HFFc6 (cell line): ENCODE measurements at places on chromosomes 12 and 14. TPM values are rescaled to one million over a fixed set of nuclear protein-coding genes. Genes with fewer than 3 reads are reported as not detected.

DNA sequence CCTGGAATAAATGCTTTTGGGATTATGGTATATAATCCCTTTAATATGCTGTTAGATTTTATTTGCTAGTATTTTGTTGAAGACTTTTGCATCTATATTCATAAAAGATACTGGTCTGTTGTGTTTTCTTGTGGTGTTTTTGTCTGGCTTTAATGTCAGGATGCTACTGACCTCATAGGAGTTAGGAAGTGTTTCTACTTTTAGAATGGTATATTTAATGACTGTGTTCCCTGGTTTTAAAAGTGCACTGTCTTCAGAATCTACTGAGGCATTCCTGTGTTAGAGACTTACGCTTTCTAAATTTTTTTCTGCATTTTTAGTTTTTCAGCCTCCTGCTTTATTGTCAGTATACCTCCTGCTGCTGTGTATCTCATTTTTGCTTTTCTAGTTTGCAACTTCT is 51.6 kb downstream of the ARHGAP5 start:
- DNase-seq = no peak

GRCh38 chr14:105168496-105168978 is at the start of gene JAG2:
Gene JAG2 (minus strand): TSS chr14:105168776. CDS start chr14:105168420, 356 bp downstream.
- DNase-seq = no peak

GRCh38 chr12:26007566-26007965 is 49.1 kb downstream of the RASSF8 start:
- no peak for DNase-seq

- no peak for DNase-seq
Measured at GRCh38 chr12:66516561-66516960, 162.3 kb downstream of the GRIP1 start.

DNA sequence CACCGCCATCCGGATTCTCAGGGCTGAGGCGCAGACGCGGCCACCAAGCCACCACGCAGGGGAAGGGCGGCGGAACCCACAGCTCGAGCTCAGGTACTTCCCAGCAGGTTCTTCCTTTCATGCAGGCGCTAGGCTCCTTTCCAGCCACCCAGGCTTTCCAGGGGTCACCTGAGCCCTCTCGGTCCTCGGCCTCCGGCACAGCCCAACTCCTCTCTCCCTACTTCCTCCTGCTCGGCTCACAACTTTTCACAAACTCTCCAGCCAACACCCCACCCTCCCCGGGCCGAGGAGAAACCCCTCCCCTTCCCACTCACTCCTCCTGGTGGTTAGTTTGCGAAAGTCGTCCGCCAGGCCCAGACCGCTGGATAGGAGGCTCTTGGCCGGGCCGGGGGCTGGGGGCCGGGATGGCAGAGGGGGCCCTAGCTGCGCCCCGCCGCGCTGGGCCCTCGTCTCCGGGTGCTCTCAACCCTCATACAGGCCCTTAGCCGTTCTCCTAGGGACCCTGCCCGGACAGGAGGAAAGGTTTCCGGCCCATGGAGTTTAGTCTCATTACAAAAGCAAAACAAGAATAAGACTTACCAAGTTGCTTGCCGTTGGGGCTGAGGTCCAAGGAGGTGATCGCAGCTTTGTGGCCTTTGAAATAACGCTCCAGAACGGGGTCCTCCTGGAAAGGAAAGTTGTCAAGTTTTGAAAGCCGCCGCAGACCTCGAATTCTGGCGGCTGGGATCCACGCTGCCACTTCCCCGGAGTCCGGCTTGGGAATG is at the start of gene GALNT4:
Gene GALNT4, minus strand, starts transcription at position 256 of the 764 bp plus-strand sequence. Its CDS starts 247 bp downstream, at position 9.
- DNase-seq = peak; percentile 80

GRCh38 chr12:115452751-115453281 is 768.8 kb upstream of the TBX3 start:
- no peak for DNase-seq

DNA sequence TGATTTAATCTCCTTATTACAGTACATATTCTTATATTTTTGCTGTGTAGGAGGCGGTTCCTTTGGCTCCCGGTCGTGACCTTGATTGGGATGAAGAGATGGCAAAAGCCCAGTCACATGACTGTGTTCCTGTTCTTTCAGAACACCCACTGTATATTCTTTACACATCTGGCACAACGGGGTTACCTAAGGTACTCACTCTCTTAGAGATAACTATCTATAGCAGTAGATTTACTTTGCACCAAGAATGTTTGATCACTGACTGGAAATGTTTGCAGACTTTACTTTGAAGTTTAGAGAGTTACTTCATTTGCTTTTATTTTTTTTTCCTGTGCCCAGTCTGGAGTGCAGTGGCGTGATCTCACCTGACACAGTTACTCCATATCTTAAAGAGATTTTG is 65.2 kb downstream of the ACSS3 start:
- DNase-seq = no peak

DNA sequence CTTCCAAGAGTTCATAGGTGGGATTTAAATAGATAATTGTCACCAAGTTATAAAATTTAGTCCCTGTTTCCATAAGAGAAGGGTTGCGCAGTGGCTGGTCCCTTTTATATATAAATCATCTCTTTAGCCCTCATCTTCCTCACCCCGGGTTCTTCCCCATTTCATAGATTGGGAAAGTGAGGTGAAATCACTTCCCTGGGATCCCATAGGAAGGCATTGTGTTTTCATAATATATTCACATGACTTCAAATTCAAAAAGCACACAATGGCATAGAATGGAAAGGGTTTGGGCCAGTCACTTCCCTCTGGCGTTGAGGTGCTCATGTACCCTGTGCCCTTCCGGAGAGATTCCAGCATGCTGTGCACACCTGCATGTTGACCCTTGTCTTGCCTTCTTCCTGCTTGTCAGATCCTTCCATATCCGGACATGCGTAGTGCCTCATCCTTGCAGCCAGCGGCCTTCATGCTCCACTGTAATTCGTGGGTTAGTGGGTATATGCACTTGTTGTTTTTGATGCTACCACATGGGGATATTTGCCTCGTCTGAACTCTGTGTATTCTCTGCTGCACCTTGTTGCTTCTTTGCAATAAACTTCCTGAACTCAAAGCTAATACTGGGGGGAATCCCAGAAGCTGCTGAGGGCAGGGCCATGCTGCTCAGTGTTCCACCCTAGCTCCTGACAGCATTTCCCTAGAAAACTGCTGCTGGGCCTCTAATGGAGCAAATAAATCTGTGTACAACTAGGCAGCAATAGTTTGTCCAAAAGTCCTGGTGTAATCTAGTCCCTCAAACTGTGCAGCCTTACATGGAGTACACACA is 59.6 kb downstream of the ANAPC7 start:
- no peak for DNase-seq

DNA sequence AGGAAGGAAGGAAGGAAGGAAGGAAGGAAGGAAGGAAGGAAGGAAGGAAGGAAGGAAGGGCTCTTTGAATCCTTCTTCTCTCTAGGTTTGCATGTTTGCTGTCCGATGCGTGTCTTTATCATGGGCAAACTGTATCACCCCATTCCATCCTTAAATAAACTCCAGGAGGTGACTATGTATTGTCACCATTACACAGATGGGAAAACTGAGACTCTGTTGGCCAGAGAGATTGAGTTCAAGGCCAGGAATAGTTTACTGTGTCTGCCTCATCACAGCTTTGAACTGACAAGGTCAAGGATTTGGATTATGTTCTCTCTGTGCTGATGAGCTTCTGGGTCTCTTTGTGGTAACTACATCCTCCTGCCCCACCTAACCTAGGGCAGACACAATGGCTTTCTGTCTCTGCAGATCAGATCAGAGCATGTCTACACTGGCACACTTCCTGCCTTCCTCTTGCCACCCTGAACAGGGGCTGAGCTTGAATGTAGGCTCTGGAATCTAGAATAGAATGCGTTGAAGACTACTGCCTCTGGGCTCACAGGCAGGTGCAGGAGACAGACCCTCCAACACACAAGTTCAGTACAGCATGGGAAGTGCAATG is 78.9 kb upstream of the MAP1LC3B2 start:
- DNase-seq = no peak

DNA sequence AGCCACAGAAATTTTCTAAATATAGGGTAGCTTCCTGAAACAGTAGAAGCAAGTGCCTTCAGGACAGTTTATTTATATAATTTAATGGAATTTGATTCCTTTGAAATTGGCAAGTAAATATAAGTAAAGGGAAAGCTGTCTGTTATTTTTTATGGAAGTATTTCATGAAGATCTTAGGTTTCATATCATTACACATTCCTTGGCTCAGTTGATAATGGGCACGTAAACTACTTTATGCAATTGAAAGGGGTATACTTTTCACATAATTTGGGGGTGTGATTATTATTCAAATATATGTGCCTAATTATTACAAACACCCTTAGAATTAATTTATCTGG is 71.1 kb upstream of the RAP1B start:
- DNase-seq = no peak

DNA sequence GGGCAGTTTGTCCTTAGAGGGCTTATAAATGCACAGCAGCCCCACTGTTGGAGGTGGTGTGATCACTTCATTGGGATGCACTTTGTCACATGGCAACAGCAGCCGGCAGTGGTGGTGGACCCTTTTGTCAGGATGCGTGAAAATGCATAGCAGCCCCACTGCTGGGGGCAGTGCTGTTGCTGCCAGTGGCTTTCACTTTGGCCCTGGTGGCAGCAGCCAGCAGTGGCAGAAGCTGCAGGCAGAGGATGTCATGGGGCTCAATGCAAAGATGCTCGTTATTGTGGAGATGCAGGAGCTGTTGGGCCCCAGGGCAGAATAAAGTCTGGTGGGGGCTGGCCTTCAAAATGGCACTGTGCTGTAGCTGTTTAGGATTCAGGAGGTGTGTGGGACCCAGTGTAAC is 173.0 kb upstream of the DAAM1 start:
- DNase-seq = no peak

DNA sequence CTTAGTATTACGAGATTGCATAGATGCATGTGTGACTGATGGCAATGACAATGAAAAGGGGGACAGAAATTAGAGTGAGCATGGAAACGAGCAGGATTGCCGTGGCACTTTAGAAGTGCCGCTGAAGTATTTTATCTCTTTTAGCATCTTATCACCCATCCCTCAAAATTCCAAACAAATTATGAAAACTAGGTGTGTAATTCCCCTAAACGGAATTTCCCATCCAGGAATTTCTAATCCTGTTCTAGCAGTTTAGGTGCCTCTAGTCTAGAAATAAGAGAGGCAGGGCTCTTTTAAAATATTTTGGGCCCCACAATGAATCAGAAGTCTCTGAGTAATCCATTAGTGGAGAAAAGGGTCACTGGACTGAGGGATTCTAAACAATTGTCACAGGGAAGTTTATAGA is 947 bp downstream of the TMEM52B start:
- peak; percentile 62 for DNase-seq

DNA sequence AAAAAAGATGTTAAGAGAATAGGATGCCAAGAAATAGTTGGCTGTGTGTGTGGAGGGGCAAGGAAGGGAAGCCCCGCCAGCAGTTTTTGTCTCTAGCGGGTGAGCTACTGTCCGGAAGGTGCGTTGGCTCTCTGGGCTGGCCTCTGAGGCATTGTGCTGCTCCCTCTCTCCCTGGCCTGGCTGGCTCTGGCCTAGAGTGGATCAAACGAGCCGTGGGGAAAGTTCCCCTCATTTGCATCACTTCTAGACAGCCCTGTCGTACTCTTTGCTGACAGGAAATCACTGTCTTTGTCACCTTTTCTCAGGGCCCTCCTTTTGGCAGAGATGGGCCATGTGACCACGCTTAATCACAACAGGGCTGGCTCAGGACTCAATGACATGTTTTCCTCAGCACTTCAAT is 236.1 kb upstream of the NPAS3 start:
- DNase-seq = no peak

- no peak for DNase-seq
Measured at GRCh38 chr12:118126119-118126757, 9.7 kb upstream of the PEBP1 start.

- peak; percentile 70 for DNase-seq
Measured at GRCh38 chr12:49662998-49663843, 39.9 kb downstream of the PRPF40B start.

Gene NKX2-8
- not detected in 3 replicates for total RNA-seq

Gene AJUBA
- 79.7 and 85.4 TPM in 2 replicates for total RNA-seq

Gene GPR84
- total RNA-seq = not detected in 3 replicates
